ENCODE measurements at places on chromosomes 5 and 9.

- H3K36me3 ChIP-seq, result peaks cover 65% of the 10 kb centered on the region
- H3K27ac ChIP-seq, result no peak overlapping the region
- DNase-seq, result no peak
- peaks cover 4% of the 10 kb centered on the region for H3K4me1 ChIP-seq
Measured at GRCh38 chr5:32231929-32232328, 57.8 kb upstream of the GOLPH3 start.

- DNase-seq, result no peak
- H3K27me3 ChIP-seq, result no peaks in the 10 kb centered on the region
- H3K4me3 ChIP-seq, result no peak overlapping the region
- H3K27ac ChIP-seq, result no peak overlapping the region
- peaks cover 13% of the 10 kb centered on the region for H3K4me1 ChIP-seq
Measured at GRCh38 chr5:29504411-29504810, 1689.1 kb upstream of the CDH6 start.

DNA sequence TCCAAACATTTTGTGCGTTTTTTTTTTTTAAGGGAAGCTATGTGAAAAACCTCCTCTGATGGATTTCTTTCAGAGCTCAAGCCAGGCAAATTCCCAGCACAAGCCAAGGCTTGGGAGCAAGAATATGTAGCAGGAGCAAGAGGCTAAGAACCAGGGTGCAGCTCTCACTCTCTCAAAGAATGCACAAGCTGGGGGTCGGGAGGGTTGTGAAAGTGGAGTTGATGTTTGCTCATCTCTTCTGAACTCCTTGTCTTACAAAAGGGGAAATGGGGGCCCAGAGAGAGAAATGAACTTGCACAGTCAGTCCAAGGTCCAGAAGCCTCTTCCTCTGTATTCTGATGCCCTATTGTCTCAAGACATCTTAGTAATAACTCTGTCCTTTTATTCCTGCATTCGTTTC is 7.7 kb upstream of the TRAF1 start:
- no peaks in the 10 kb centered on the region for H3K36me3 ChIP-seq
- DNase-seq, result no peak
- no peaks in the 10 kb centered on the region for H3K4me1 ChIP-seq
- peaks cover 6% of the 10 kb centered on the region for H3K27me3 ChIP-seq

DNA sequence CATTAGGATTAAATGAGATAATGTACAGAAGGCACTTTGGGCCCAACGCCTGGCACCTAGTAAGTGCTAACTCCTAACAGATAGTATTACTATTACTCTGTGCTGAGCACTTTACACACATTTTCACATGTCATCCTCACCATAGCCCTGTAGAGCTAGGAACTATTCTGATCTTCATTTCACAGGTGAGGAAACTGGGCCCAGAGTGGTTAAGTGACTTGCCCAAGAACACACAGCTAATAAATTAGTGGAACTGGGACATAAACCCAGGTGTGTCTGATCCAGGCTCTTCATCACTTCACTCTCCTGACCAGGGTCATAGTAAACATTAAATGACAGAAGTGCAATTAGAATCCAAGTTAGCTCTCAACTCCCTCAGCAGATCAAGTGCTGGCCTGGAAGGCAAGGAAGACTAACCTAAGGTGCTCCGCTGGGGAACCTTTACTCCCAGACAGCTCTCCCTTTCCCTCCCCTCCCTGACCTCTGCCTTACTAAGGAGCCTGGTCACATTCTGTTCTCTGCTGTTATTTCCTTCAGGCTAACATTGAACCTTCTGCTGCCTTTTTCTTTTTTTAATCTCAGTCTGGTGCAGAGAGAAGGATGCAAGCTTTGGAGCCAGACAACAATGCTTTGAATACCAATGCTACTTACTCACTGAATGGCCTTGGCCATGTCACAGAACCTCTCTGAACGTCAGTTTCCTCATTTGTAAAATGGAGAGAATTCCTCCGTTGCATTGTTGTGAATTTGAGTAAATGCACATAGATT is 4.1 kb upstream of the ADRA1B start:
- peaks cover 30% of the 10 kb centered on the region for H3K27me3 ChIP-seq
- peaks cover 23% of the 10 kb centered on the region for H3K4me1 ChIP-seq
- H3K36me3 ChIP-seq, result no peaks in the 10 kb centered on the region
- no peak overlapping the region for H3K4me3 ChIP-seq
- no peak overlapping the region for H3K27ac ChIP-seq
- DNase-seq, result no peak

DNA sequence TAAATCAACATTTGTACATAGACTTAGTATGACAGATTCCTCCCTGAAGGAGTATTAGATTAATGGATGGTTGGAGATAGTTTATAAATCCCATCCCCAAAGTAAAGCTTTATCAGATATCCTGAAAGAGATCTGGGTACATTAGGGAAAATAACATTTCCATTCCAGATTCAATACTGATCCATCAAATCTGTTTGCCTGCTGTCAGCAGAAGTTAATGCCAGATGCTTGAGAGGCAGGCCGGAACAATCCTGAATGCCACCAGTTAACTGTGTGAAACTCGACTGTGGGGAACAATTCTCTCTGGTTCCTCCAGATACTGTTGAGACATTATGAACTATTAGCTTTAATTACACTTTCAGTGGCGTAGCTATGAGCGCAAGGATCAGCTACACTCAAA is 1166.8 kb downstream of the MAT2B start:
- no peak for DNase-seq
- H3K27me3 ChIP-seq, result no peaks in the 10 kb centered on the region
- no peak overlapping the region for H3K27ac ChIP-seq
- peaks cover 10% of the 10 kb centered on the region for H3K4me1 ChIP-seq

GRCh38 chr5:140513124-140513523 is 34.3 kb upstream of the EIF4EBP3 start:
- peaks cover 57% of the 10 kb centered on the region for H3K36me3 ChIP-seq
- H3K4me1 ChIP-seq, result no peaks in the 10 kb centered on the region
- H3K27ac ChIP-seq, result no peak overlapping the region
- DNase-seq, result no peak

- peaks cover 39% of the 10 kb centered on the region for H3K27me3 ChIP-seq
- peaks cover 25% of the 10 kb centered on the region for H3K4me1 ChIP-seq
- DNase-seq, result peak; percentile 89
- peak overlapping the region; percentile 74 for H3K4me3 ChIP-seq
- no peaks in the 10 kb centered on the region for H3K36me3 ChIP-seq
Measured at GRCh38 chr5:171418316-171418981, 998 bp upstream of the FGF18 start.

DNA sequence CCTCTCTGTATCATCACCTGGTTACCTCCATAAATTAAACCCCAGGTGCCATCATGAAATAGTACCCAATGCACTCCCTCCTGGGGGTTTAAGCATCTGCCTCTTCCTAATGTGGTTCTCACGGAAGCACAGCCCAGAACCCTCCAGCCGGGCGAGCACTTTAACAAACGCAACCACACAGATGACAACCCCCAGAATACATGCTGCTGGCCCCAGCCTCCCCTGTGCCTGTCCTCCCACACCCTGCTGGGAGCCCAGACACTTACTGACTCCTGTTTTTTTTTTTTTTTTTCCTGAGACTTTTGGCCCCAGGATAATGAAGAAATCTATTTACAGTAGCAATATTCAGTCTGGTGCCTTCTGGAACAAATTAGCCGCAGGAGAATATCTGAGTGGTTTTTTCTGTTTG is 50.0 kb upstream of the COL5A1 start:
- peaks cover 4% of the 10 kb centered on the region for H3K4me1 ChIP-seq
- H3K27ac ChIP-seq, result no peak overlapping the region
- no peak for DNase-seq
- no peaks in the 10 kb centered on the region for H3K27me3 ChIP-seq

- H3K4me1 ChIP-seq, result no peaks in the 10 kb centered on the region
- no peak overlapping the region for H3K4me3 ChIP-seq
- H3K27ac ChIP-seq, result no peak overlapping the region
- DNase-seq, result no peak
Measured at GRCh38 chr5:83145241-83145640, 67.9 kb downstream of the XRCC4 start.
